T-cell (primary cell): ENCODE measurements at places on chromosomes 5 and 9.

GRCh38 chr9:21070171-21070571 is 7.6 kb downstream of the IFNB1 start:
- no peaks in the 10 kb centered on the region for H3K27me3 ChIP-seq
- no peak overlapping the region for H3K4me3 ChIP-seq
- no peak overlapping the region for H3K27ac ChIP-seq
- H3K4me1 ChIP-seq: no peaks in the 10 kb centered on the region

DNA sequence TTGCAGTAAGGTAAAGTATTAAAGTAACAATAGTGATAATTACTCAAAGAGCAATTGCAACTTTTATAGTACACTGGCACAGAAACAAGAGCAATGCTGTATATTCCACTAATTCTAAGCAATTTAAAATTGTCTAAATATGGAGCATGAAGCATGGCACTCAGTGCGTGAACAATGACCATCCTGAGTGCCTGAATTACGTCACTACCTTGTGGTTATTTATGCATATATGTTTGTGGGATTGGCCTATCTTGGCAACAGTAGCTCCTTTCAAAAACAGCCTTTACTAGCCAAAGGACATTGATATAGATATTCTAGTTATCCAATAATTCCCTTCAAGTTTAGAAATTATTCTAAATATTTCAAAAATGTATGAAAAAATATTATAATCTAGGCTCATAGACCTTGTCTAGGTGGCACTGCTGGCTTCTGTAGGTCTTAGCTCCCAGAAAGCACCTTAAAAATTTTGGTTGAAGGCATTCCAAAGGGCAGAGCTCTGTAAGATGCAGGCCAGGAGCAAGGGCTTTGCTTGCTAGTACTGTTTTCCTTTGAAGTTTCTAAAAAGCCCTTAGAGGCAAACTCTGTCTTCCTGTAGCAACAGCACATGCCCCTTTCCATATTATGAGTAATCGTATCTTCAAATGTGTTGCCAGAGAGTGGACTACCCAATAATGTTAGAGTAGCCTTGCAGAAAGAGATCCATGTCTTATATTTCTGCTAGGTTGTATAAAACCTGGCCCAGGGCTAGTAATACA is 719.3 kb downstream of the NR2F1-AS1 start:
- no peaks in the 10 kb centered on the region for H3K4me1 ChIP-seq
- no peak overlapping the region for H3K4me3 ChIP-seq
- no peaks in the 10 kb centered on the region for H3K36me3 ChIP-seq
- no peak for DNase-seq
- no peaks in the 10 kb centered on the region for H3K27me3 ChIP-seq
- no peak overlapping the region for H3K27ac ChIP-seq

- H3K4me1 ChIP-seq: peaks cover 32% of the 10 kb centered on the region
- H3K4me3 ChIP-seq: no peak overlapping the region
Measured at GRCh38 chr5:5419291-5420210, 2.9 kb upstream of the ICE1 start.

GRCh38 chr9:98226957-98227356 is 28.5 kb downstream of the TBC1D2 start:
- H3K4me1 ChIP-seq: no peaks in the 10 kb centered on the region
- H3K4me3 ChIP-seq: no peak overlapping the region
- no peaks in the 10 kb centered on the region for H3K27me3 ChIP-seq
- peaks cover 58% of the 10 kb centered on the region for H3K36me3 ChIP-seq
